ENCODE measurements at places on chromosomes 16 and 17.

DNA sequence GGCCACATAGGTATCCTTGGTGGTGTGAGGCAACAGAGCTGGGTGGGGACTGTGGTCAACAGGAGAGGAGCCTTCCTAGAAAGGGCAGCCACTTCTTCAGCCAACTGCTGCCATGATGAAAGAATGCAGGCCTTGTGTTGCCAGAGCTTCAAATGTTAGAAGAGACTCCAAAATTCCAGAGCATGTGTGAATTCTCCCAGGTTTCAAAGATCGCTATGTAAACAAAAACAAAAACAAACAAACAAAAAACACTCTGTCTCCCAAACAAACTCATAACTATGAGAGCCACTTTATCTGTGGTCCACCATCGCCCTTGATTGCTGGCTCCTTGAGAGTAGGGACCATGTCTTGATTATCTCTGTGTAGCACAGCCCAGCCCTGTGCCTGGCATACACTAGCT lies 55.5 kb upstream of the ZNF423 start:
- DNase-seq, result no peak

GRCh38 chr16:50610331-50611262 lies 62.4 kb downstream of the NKD1 start:
- DNase-seq, result no peak

- no peak for DNase-seq
Measured at GRCh38 chr16:83648347-83648746, 159.4 kb upstream of the HSBP1 start.

DNA sequence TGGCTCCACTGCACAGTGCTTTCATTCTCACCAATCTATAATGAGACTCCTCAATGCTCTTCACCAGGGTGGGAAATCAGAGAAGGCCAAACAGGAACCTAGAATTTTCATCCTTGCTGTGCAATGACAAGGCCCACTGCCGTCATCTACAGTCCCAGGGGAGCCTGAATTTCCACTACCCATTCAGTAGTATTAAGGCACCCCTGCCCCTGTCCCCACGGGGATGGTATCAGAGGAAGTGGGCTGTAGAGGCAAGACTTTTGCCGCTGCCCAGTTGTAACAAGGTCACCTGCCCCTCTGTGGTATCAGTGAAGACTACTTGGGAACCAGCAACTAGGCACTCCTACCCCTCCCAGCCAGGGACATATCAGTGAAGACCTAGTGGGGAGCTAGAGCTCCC lies 104.5 kb downstream of the C16orf78 start:
- no peak for DNase-seq

DNA sequence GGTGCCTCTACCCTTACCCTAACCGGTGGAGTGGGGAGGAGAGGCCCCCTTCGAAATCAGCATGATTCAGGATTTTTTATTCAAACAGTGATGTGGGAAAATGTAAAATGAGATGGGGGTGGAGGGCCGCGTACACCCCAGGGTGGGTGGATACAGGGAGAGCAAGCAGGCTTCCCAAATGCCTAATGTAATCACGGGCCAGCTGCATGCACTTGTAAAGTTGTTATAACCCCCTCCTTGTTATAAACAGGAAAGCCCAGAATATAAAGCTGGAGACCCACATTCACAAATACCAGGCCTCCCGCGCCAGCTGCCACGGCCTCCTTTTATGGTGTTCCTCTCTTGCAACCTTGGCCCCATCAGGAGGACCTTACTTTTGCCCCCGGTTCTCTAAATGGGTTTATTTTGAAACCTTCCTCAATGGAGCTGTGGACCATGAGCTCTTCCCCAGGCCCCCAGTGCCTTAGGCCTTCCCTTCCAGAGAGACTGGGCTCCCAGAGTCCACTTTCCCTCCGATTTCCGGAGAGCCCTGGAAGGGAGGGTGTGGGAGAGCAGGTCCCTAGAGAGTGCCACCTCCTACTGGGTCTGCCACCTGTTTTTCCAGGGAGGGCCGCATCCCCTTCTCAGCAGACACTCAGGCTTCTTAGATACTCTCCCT lies 906 bp upstream of the FOXL1 start:
- DNase-seq, result no peak

- no peak for DNase-seq
Measured at GRCh38 chr17:78493450-78493849, 83.7 kb downstream of the DNAH17 start.

DNA sequence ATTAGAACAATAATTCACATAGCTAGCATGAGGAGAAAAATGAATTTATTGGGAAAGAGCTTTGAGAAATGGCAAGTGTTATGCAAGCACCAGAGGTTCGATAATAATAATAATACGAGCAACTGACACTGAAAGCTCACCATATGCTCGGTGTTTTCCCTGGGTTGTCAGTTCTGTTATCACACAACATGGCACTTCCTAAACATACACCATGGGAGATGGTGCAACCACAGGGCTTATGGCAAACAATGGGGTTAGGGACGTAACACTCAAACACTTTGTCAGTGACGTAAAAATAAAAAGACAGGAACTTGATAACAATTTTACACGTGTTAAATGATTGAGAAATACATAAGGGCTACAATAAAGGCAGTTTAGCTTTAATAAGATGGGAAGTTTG lies 23.7 kb downstream of the OR1D5 start:
- DNase-seq, result no peak

DNA sequence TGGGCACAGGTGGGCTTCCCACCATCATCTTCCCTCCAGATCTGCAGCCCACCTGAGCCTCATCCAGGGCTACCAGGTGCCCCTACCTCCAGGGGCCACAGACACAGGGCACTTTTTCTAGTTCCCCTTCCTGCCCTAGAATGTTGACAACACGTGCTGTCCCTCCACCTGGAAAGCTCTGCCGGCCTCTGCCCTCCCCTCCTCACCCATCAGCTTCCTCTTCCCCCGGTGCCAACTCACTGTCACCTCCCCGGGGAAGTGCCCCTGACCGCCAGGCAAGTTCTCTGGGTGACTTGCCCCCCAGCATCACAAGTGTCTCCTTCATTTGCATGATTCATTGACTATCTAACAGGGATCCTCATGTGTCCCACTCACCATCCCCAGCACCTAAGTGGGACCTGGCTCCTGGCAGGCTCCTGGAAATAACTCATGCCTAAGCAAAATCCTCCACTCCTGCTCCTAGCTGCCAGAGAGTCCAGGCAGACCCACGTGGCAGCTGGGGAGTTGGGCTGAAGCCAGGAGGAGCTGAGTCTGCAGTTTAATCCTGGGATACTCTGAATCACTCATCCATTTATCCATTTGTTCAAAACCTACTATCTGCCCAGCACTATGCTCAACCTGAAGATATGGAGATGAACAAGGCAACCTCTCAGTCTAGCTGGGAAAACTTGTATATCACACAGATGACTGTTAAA lies 304.4 kb downstream of the FOXL1 start:
- no peak for DNase-seq

GRCh38 chr17:8153031-8153451 lies 837 bp upstream of the PER1 start:
- no peak for DNase-seq

DNA sequence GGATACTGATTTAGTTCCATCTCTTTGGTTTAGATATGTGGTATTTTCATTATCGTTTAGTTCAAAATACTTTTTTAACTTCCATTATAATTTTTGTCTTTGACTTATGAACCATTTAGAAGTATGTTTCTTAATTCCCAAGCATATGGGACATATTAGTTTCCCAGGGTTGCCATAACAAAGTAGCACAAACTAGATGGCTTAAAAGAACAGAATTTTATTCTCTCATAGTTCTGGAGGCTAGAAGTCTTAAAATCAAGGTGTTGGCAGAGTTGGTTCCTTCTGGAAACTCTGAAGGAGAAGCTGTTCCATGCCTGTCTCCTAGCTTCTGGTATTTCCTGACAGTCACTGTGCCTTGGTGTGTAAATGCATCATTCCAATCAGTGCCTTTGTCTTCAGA lies 291.5 kb upstream of the AXIN2 start:
- no peak for DNase-seq

GRCh38 chr16:269061-269796 lies 6.5 kb downstream of the RGS11 start:
- no peak for DNase-seq

GRCh38 chr17:9239793-9240658 lies 218.7 kb downstream of the NTN1 start:
- DNase-seq, result no peak

- no peak for DNase-seq
Measured at GRCh38 chr17:59558953-59559352, 6.5 kb upstream of the DHX40 start.

DNA sequence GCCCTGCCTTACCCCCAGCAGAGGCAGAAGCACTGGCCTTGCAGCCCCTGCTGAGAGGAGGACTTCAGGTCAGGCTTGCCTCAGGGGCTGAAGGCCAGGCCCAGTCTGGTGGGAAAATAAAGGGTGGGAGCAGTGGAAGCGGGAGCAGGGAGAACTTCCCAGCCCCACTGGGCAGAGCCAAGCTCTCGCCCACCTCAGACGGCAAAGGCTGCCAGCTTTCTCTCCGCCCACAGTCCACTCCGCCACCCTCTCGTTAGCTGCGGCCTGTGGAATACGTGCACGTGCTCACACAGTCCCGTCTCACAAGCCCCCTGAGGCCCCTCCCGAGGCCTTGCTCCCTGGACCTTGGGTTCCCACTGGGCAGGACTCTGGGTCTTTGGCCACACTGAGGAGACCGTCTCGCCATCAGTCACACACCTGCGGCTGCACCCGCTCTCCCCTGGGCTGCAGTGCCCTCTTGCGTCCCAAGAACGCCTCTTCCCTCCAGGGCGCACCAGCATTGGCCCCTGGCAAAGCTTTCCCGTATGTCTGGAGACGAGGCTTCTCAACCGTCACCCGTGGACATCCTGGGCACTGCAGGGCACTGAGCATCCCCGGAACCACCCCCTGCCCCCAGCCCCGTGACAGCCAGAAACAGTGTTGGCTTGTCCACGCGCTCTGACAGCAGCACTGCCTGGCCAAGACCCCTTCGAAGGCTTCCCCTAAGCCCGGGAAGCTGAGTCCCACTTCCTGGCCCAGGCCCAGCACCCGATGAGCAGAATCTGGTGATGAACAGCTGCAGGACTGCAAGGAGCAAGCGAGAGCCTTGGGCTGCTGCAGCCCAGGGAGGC lies 8.3 kb downstream of the MRPL28 start:
- DNase-seq, result no peak

GRCh38 chr16:79312502-79312901 lies 288.0 kb downstream of the MAF start:
- no peak for DNase-seq

- DNase-seq, result no peak
Measured at GRCh38 chr16:51024703-51025102, 126.4 kb downstream of the SALL1 start.

- DNase-seq, result no peak
Measured at GRCh38 chr16:72783716-72784318, 264.1 kb downstream of the ZFHX3 start.

- DNase-seq, result no peak
Measured at GRCh38 chr17:10380631-10381408, 8.0 kb upstream of the MYH13 start.

DNA sequence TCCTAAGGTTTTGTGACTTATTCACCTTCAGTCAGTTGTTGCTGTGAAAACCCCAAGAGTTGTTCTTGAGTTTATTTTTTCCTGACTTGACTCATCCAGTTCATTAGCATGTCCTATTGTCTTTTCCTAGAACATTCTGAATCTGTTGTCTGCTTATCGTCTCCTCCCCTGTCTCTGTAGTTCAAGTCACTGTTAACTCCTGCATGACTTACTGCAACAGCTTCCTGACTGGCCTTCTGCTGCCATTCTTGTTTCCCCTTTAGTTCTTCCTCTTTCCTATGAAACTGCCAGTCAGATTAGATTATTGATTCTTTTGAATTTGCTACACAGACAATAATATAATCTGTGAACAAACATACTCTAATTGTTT lies 161.5 kb downstream of the FTO start:
- no peak for DNase-seq

Measured in BJ (cell line).